ENCODE measurements at places on chromosomes 7 and 10. TPM values are rescaled to one million over a fixed set of nuclear protein-coding genes. Genes with fewer than 3 reads are reported as not detected.

DNA sequence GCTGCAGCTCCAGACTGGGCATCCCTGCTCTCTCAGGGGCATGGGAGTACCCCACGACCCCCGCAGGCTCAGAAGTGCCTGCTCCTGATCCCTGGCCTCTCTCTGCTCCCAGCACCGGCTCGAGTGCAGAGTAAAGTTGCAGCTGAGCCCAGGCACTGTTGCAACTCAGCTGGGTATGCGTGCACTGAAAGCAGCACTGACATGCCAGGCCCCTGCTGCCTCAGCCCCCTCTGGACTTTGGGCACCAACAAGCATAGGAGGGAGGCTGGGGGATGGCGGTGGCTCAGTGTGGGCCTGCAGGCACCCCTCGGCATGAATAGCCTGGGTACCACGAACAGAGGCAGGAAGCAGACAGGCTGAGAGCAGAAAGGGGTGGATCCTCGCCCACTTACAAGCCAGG is 295.3 kb downstream of the GRM8 start:
- no peak for DNase-seq

DNA sequence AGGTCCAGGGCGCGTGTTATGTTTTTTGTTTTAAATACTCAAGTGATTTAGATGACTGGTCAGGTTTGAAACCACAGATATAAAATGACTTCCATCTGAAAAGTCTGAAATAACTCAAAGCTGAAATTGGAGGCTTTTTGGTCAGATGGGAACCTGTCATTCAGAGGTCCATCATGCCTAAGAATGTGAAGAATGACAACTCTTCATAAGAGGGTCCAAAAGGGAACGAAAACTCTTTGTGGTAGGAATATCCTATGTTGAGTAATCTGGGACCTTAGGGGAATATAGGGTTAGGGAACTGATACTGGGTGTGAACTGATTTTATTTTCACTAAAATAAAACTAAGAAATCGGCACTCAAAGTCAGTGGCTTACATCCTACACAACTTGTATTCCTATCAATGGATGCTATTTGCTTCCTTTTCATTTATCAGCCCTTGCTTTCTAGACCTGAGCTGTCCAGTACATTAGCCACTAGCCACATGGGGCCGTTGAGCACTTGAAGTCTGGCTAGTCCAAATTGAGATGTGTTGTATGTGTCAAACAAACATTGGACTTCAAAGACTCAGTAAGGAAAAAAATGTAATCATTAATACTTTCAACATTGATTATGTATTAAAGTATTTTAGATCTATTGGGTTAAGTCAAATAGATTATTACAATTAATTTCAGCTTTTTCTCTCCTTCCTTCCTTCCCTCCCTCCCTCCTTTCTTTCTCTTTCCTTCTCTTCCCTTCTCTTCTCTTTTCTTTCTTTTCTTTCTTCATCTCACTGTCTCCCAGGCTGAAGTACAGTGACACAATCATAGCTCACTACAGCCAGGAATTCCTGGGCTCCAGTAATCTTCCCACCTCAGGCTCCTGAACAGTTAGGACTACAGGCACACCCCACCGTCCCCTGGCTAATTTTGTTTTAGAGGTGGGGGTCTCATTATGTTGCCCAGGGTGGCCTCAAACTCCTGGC is 56.5 kb upstream of the KDM7A start:
- no peak for DNase-seq

CFAP43 gene
- 5.6 TPM for polyA plus RNA-seq

GPRIN2 gene
- 10.3 TPM for polyA plus RNA-seq

TMEM196 gene
- 0.79 TPM for polyA plus RNA-seq

LRRD1 gene
- 0.19 TPM for polyA plus RNA-seq

FKBP6 gene
- 0.04 TPM for polyA plus RNA-seq

DNA sequence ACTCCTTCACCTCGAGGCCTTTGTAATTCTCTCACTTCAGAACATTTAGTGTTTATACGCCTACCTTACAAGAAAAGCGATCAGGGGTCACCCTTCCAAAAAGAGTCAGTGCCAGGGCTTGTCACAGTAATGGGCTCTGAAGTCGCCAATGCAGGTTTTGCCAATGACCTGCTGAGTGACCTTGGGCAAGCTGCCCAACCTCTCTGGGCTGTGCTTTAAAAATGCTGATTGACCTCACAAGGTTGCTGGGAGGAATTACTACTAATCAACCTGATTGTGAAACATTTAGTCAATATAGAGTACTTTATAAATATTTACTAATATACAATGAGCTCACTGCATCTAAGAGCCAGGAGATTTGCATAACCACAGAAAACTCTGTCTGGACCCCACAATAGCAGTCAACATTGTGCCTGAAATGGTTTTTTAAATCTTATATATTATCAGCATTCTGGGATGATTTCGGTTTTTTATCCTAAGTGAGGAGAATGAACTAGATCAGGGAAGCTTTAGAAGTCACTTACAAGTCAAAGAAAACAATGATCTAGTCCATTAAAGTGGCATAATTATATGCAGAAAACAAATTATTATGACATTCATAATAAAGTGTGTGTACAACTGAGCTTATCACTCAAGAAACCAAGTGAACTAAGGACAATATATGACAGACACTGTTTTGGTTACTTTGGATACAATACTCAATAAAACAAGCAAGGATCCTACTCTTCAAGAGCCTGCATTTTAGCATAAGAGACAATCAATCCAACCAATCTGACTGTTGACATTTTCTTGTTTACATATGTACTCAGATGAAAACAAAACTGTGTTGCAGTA is 290.5 kb downstream of the SORCS1 start:
- no peak for DNase-seq

- DNase-seq: no peak
Measured at GRCh38 chr7:117562759-117563158, 82.9 kb downstream of the CFTR start.

NKX2-3 gene
- polyA plus RNA-seq: 22.1 TPM

GRCh38 chr7:22173685-22174573 is 183.0 kb downstream of the RAPGEF5 start:
- no peak for DNase-seq

GRCh38 chr7:24197852-24198251 is 86.1 kb upstream of the NPY start:
- peak; percentile 2 for DNase-seq

DNA sequence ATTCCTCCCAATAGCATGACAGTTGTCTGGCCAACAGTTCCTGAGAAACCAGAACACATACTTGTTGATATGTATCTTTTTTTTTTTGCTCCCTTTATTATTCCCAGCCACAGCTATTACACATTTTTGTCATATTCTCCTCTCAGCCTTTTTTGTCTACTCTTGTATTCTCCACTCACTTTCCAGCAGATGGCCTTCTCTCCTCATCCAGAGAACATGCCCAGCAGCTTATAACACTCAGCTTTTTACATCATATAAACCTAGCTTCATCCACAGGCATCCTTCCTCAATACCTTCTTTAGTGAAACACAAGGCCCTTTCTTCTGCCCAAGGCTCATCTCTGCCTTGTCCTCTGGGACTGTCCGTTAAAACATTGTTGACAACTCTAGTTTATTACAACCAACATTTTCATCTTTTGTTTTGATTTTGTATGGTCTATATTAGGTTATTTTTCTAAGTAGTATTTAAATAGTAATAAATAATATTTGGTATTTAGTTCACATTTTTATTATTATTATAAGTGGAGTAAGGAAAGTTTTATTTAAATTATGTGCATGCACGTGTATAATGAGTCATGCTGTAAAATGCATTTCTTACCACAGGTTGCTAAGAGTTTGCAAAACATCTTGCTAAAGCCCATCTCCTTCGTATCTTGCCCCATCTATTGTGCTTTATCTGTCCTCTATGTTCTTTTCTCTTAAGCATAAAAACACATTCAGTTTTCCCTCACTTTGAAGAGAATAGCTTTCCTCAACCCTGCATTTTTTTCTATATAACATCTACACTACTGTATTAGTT is 101.5 kb downstream of the ORC5 start:
- no peak for DNase-seq

OR2A1 gene
- 0.94 TPM for polyA plus RNA-seq

- DNase-seq: no peak
Measured at GRCh38 chr10:86711513-86712316, 43.4 kb downstream of the LDB3 start.

PHKG1 gene
- 2.1 TPM for polyA plus RNA-seq

GRCh38 chr10:2475711-2476217 is 591.6 kb upstream of the PFKP start:
- DNase-seq: no peak

- no peak for DNase-seq
Measured at GRCh38 chr10:44125879-44126278, 259.0 kb downstream of the CXCL12 start.

CRHR2 gene
- polyA plus RNA-seq: 0.31 TPM

- no peak for DNase-seq
Measured at GRCh38 chr10:128875030-128875744, 591.9 kb upstream of the MGMT start.

DNA sequence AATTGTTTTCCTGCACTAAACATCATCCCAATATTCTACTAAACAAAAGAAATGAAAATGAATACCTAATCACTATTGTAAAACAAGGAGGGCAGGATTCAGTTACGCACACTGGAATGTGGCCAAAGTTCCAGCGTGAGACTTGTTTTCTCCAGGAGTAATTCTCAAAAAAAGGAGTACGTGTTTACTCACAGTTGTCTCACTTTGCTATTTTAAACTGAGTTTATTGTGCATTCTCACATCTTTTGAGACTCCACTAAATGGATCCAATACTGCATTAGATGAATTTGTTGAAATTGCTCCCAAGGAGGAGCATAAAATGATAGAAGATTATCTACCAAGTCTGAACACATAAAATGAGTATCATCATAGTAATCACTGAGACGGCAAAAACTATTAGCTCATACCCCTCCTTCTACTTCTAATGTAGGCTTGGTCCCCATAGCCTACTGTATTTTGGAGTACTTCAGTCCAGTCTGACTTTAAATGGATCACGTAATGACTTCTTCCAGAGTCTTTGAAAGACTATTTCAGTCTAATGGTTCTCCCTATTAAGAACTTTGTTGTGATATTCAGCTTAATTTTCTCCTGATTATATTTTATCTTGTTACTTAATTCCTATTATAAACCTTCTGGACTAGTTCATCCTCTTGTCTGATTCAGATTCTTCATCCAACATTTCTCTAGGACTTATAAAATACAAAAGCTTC is 3.8 kb downstream of the GRM3 start:
- DNase-seq: no peak

- no peak for DNase-seq
Measured at GRCh38 chr7:67573639-67574038, 577.0 kb downstream of the TYW1 start.

- DNase-seq: no peak
Measured at GRCh38 chr7:105322655-105323277, 66.0 kb downstream of the SRPK2 start.

DNA sequence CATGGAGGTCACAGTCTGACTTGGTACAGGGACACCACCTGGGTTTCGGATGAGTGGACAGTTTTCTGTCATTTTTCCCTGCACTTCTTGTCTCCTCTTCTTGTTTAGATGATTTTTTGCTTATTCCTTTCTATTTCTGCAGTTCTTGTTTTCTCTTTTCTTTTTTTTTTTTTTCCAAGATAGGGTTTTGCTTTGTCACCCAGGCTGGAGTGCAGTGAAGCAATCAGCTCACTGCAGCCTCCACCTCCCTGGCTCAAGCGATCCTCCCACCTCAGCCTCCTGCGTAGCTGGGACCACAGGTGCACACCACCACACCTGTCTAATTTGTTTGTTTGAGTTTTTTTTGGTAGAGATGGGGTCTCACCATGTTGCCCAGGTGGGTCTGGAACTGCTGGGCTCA is 49.7 kb upstream of the RASGEF1A start:
- DNase-seq: no peak

DNA sequence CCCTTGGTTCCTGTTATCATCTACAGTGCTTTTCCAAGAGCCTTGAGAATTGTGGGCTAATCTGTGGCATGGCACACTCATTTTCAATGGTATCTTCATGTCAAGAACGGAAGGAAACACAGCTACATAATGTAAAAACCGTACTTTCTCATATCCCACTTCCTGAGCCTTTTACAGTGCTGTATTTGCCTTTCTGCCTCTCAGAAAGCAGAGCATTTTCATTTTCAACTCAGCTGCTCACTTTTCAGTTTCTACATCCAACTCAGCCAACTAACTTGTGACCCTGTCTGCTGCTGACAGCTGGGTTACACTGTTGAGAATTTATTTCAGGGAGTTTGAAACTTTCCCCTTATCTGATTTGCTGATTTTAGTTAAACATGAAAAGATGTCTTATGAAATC is 875.8 kb upstream of the KCND2 start:
- DNase-seq: no peak

DNA sequence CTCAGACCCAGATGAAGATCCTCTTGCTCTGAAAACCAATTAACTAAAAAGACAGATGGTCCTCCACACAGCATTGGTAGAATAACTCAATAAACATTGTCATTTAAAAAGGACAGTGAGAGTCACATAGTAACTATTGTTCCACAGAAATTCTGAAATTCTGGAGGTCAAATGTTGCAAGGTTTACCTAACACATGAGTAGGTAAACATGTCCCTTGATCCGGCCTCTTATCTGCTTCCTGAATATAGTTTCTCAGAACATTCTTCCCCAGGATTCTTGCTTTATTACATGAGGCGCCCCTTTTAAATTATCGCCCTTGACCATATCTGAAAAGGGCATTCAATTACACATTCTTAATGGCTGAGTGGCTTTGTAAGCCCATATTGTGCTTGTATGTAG is 270.7 kb downstream of the SEMA3D start:
- DNase-seq: peak; percentile 28

ZNF425 gene
- 4.3 TPM for polyA plus RNA-seq

CUZD1 gene
- polyA plus RNA-seq: 0.90 TPM

- no peak for DNase-seq
Measured at GRCh38 chr10:4776234-4776638, 49.8 kb upstream of the AKR1E2 start.

GRCh38 chr10:64286533-64286932 is 765.3 kb downstream of the REEP3 start:
- no peak for DNase-seq

DNA sequence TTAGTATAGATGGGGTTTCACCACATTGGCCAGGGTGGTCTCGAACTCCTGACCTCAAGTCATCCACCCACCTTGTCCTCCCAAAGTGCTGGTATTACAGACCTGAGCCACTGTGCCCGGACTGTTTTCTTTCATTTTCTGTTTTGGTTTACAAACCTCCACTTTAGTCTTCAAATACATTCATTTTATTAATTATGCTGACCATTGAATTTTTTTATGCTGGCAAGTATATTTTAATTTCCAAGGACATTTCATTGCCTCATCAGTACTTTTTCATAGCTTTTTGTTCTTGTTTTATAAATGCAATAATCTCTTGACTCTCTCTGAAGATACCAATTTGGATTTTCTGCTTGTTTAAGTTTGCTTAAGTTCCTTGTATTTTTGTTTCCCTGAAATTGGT is 170.5 kb downstream of the CACNB2 start:
- DNase-seq: no peak

- DNase-seq: no peak
Measured at GRCh38 chr7:31151849-31152248, 99.7 kb downstream of the ADCYAP1R1 start.

DNA sequence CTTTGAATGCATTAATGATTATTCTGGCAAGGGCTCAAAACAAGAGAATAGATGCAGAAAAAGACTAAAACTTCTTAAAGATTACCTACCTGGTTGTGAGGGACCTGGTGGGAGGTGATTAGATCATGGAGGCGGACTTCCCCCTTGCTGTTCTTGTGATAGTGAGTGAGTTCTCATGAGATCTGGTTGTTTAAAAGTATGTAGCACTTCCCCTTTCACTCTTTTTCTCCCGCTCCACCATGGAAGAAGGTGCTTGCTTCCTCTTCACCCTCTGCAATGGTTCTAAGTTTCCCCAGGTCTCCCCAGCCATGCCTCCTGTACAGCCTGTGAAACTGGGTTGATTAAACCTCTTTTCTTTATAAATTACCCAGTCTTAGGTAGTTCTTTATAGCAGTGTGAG is 226.6 kb downstream of the ARHGAP12 start:
- DNase-seq: no peak

Measured in large intestine (tissue), 12 donors.